Stimulated activated CD8-positive, alpha-beta memory T cell treated with anti-CD3 and anti-CD28 coated beads, Interleukin-4, amount 100 ng/mL, for 1 hour (primary cell): ENCODE measurements at places on chromosomes 5 and 9.

GRCh38 chr9:98943682-98944056 lies at the start of gene COL15A1:
COL15A1 (plus strand) TSS chr9:98943907; CDS start chr9:98944062, 155 bp downstream.
- no peak for DNase-seq

DNA sequence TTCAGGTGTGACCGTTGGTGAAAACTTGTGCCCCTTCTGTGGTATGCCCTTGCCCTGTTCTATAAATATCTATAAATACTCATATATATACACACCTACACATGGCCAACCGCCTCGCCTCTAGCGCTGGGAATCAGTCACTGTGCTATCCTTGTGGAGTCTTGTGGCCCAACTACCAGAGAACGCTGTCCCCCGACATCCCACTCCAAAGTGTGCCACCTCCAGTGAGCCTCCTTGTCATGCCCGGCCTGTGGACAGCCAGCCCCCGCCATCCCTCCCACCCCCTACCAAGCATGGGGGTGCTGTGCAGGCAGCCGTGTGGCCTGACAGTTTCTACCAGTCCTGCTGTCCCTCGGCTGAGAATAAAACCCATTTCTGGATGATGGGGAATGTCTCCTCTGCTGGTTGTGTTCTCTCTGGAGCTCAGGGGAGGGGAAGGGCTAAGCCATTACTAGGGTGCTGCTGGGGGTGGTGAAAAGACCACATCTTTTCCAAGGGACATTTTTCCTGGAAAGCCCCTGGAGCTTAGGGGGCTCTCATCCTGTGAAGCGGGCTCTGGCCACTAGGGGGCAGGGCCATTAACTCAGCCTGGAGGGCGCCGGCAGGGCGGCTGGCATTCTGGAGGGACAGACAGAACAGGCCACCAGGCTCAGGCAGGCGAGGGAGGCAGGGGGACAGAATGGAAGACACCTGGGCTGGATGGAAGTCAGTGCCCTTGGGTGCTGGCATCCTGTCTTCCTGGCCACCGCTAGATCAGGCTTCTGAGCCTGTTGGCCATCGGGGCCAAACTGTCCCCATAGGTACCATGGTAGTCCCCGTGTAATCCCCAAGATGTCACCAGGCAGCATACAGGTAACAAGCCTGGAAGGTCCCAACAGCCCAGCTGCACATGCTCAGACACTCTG lies 20.7 kb downstream of the GOLGA2 start:
- DNase-seq: peak; percentile 27

- DNase-seq: no peak
Measured at GRCh38 chr9:79731171-79731890, 159.6 kb downstream of the TLE4 start.

DNA sequence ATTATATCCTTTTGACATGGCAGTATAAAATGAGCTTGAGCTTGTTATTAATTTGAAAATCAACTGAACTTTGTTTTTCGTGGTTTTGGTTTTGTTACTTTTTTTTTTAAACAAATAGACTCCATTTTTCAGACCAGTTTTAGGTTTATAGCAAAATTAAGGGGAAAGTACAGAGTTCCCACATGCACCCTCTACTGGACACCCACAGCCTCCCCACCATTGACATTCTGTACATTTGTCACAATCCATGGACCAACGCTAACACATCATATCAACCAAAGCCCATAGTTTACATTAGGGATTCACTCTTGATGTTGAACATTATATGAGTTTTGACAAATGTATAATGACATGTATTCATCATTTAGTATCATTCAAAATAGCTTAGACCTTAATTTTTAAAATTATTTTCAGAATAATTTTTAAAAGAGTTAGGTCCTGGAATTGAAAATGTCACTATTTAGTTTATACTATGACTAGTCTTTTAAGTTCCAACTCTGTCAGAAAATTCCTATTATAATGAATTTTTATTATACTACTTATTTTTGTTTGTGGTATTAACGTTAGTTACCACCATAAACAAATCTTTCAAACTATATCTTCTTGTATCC lies 35.3 kb upstream of the JMY start:
- DNase-seq: no peak

DNA sequence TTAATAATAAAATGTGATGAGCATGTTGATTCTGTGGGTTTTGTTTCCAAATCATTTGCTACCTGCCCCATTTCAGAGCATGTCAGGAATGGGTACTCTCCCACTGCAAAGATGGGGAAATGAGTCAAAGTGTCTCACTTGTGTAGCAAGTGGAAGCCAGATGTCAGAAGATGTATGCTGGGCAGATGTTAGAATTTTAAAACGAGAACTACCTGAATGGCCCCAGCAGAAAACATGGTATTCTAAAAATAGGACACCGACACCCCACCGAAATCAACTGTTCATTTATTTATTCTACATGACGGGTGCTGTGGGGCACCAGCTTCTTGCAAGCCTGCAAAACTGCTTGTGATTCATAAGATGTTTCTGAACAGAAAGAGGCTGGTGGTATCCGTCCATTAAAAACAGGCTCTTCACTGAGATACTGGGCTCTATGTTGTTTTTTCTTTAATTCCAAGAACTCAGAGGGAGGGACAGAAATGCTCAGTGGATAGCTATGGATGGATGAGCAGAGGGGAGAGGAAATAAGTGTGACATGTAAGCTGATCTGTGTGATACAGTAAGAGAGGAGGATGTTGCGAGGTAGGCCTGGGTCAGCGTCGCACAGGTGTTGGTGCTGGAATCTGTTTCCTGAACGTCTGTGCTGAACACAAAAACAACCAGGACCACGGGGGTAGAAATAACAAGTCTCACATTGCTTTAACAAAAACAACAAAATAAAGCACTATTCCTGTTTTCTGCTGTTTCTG lies 157.2 kb downstream of the EFNA5 start:
- DNase-seq: no peak

GRCh38 chr5:173984218-173984617 lies 4.8 kb upstream of the C5orf47 start:
- DNase-seq: no peak

GRCh38 chr5:170010595-170010994 lies 30.3 kb upstream of the INSYN2B start:
- no peak for DNase-seq

- DNase-seq: no peak
Measured at GRCh38 chr9:87665505-87665904, 60.4 kb upstream of the CTSL start.

GRCh38 chr5:79448336-79448735 lies 65.6 kb downstream of the HOMER1 start:
- no peak for DNase-seq

DNA sequence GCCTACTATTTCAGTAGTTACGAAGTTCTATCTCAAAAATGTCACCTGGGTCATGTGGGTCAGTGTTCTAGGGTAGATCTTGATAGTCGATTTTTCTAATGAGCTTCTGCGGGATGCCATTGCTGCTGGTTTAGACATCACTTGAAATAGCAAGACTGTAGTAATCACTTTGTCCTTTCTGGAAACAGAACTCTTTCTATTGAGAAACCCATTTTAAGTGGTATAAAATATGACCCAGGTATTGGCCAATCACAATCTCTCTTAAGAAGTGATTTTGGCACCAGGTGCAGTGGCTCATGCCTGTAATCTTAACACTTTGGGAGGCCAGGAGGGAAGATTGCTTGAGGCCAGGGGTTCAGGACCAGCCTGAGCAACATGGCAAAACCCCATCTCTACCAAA lies 17.6 kb downstream of the ARRDC3 start:
- no peak for DNase-seq

DNA sequence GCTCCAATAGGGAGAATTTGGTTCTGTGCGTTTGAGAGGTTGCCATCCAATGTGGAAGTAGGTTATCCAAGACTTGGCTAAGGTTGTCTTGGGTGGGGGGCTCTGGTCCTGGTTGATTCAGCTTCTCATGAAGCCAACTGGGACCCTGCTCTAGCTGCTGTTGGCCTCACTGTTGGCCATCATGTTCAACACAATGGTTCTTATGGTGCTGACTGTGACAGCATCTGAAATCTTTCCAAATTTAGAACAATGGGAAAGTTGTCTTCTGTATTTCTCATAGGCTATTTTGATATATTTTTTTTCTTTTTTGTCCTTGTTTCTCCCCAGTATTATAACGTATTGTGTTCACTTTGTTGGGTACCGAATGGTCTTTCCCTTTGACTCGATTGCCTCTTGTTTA lies 71.9 kb downstream of the GDNF start:
- DNase-seq: no peak

DNA sequence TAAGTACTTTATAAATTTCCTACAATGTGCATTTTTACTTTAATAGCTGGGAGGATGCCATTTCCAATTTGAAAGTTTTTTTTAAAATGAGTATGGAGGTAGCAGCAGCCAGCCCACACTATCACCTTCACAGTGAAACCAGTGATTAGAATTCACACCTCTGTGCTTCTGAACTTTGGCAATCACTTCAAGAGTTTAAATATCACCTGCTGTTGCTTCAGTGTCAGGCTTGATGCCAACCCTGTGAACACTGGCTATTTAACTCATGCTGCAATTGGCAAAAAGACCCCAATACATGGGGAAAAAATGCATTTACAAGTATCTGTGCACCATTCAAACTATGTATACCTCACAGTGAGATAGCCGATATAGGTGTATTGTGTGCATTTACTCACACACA lies 57.4 kb downstream of the CDK5RAP2 start:
- no peak for DNase-seq

DNA sequence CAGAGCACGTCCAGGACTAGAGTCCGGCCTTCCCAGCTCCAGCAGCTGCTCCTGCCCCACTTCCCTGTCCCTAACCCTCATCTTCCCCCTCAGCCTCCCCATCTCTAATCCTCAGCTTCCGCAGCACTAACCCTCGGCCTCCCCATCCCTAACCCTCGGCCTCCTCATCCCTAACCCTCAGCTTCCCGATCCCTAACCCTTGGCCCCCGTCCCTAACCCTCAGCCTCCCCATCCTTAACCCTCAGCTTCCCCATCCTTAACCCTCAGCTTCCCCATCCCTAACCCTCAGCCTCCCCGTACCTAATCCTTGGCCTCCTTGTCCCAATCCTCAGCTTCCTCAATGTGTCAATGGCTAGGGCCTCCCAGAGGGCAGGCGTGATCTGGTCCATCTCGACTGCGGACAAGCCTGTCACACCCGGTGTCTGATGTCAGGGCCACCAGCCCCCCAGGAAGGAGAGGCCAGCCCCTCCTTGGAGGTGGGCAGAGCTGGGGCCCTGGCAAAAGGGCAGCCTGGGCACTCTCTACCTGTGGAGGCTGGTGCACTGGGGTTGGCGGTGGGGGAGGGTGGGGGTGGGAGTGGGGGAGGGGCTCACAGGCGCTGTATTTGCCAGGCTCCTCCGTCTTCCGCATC lies 1.4 kb downstream of the OBP2B start:
- DNase-seq: no peak

- DNase-seq: no peak
Measured at GRCh38 chr9:125391704-125392103, 130.1 kb downstream of the GAPVD1 start.

DNA sequence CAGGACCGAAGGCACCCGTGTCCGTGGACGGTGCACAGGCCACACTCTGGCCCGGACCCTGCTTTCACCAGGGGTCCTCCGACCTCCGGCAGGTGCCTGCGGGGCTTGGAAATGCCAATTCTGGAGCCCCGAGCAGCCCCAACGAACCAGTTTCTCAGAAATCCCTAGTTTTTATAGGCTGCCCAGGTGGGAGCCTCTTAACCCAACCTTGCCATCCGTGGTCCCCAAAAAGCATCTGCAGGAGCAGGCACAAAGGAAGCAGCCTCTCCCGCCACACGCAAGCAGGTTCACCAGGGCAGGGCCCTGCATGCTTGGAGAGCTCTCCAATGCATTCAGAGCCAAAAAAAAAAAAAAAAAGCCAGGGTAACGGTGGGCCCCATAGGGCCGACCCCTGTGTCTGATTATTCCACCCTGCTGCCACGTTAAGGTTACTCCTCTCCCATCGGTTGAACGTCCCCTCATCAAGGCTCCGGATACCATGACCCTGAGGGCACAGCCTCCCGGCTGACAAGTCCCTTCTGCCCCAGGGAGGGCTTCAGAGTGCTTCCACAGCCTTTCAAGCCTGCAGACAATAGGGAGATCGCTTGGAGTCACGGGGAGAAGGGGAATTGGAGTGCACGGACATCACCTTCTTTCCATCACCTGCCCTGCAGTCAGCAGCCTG lies 796 bp upstream of the TPRN start:
- no peak for DNase-seq

DNA sequence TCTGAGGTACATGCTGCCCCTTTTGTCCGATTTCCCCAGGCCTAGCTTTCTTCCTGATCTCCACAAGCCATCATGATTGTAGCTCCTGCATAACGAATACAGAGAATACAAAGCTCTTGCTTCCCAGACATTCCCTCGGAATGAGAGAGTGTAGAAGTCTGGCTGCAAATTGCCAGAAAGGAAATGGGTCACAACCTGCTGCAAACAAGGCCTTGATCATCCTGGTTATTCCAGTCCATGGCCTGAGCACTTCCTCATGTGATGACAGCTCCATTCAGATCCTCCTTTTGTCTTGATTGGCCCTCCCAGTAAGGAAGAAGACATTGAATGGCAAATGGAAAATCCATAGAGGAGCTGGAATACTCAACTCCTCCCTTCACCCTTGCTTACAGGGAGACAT lies 136.0 kb upstream of the ADRA1B start:
- DNase-seq: no peak

DNA sequence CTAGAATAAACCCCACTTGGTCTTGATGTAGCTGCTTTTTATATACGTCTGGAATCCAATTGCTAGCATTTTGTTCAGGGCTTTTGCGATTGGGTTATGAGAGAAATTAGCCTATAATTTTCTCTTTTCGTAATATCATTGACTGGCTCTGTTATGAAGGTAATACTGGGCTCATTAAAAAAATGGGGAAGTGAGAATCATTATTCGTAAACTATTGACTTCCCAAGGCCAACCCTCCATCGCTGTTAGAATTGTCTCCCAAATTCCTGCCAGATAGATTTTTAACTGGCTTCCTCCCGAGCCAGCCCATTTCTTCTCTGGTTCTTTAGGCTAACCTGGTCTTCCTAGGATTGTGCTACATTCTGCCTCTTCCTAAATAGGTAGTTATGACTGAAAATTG lies 35.9 kb upstream of the GRPEL2 start:
- DNase-seq: no peak

- no peak for DNase-seq
Measured at GRCh38 chr5:5638211-5638610, 215.7 kb downstream of the ICE1 start.

- DNase-seq: no peak
Measured at GRCh38 chr9:100196215-100196614, 97.2 kb downstream of the INVS start.

DNA sequence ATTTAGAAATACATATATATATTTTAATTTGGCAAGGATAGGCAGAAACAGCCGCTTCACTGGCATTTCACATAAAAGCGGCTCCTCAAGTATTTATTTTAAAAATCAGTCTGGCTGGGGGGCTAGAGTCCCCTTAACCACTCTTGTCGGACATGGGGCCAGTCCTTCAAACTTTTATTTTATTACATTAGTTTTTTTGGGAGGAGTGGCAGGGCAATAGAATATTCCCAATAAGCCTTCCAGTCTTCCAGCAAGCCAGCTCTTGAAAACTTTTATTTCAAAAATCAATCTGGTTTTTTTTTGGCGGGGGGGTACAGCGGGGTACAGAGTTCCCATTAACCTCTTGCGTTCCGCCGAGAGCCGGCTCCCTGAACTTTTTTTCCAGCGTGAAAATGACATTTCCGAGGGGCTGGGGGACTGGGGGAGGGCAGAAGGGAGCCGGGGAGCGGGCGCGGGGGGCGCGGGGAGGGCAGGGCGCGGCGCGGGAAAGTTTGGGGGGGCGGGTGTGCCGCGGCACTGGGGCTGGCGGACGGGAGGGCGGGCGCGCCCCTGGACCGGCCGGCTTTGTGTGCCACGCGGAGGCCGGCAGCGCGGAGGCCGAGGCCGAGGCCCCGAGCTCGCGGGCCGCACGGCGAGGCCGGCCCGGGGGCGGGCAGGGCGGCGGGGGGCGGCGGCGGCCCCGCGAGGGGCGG lies 504 bp upstream of the ZNF618 start:
- no peak for DNase-seq
